T47D (cell line): ENCODE measurements at places on chromosomes 16 and 17.

- DNase-seq, result no peak
Observed at GRCh38 chr16:2500430-2500917, 13.3 kb upstream of the ATP6V0C start.

GRCh38 chr16:77277141-77277540 lies 77.9 kb downstream of the SYCE1L start:
- DNase-seq, result no peak

- DNase-seq, result no peak
Observed at GRCh38 chr17:56982312-56982711, 4.4 kb downstream of the SCPEP1 start.

- no peak for DNase-seq
Observed at GRCh38 chr17:61203671-61204131, 195.9 kb upstream of the TBX2 start.

DNA sequence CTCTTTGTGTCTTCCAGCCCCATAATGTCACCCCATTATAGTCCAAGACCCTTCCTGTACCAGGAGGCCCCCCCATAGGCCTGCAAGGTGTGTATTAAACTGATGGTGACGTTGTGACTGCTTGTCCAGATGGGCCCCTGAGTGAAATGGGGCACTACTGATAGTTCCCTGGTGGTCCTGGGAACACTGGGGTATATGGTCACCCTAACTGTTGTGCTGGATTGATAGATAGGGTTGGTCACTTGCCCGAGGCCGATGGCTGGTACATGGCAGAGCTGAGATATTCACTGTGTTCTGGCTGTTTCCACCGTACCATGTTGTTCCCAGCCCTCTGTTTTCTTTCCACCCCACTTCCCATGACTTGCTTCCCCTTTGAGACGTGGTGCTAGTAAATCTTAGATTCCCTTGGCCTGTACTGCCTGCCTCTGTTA lies 4.3 kb downstream of the CNP start:
- DNase-seq, result no peak

GRCh38 chr16:87412996-87413421 lies 20.9 kb downstream of the MAP1LC3B start:
- no peak for DNase-seq

- DNase-seq, result peak; percentile 75
Observed at GRCh38 chr17:37570527-37571093, 38.6 kb downstream of the SYNRG start.
